ENCODE measurements at places on chromosomes 6 and 20.

- peak; percentile 75 for DNase-seq
These were observed 33.2 kb downstream of the NT5E start for GRCh38 chr6:85482905-85483700.

GRCh38 chr6:137677709-137678108, 183.5 kb upstream of the OLIG3 start:
- DNase-seq = no peak

DNA sequence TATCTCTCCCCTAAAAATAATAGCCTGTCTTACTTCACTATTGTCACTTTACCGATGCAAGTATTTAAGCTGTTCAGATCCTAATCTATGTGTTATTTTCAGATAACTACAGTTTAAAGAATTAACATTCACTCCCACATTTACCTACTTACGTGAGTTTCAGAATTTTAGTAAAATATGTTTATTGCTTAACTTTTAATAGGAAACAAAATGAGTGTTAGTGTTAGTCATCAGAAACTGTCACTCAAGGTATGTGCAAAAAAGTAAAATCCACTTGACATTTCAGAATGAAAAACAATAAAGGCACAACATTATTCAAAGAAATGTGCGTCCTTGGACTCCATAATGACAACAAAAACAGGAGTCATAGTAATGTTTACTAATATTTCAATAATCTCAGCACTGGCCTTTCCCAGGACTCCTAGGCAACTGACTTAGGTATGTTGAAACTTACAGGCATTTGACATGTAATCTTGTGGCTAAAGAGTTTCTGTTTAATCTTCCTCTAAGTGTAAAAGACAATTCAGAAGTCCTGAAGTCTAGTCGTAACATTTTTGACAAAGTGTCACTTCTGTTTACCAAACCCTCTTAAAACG, 4.5 kb downstream of the ATXN1 start:
- DNase-seq = no peak

GRCh38 chr20:52473186-52473585, 281.6 kb upstream of the ZFP64 start:
- no peak for DNase-seq

GRCh38 chr20:63898882-63899558, 4.1 kb downstream of the DNAJC5 start:
- no peak for DNase-seq

DNA sequence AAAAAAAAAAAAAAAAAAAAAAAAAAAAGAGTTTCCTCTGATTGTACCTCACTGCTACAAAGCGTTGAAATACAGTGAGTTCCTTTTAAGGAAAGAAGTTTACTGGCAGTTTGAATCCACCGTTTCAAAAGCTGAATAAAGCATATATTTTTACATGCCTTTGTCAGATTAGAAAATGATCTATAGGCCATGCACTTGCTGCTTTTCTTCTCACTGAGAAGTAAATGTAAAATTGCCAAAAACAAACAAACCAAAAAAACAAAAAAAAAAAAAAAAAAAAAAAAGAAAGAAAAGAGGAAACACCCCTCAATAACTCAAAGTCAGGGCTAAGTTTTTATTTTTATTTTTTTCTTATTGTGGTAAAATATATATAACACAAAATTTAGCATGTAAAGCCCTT, 81.9 kb downstream of the LYRM4 start:
- no peak for DNase-seq

DNA sequence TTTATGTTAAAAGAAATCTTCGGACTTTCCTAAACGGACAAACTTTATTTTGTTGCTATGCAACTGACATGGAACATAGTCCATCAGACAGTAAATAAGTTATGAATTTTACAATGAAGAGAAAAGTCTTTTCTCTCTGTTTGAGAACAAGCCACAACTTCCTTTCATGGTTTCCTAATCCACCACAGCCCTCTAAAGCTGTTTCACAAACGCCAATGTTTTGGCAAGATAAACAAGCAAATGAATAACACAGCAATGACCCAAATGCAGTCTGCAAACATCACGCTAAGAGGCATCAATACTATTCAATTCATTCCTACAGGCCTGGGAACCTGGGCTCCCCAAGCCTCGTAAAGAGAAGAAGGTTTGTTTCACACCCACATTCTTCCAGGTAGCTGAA, 60.4 kb downstream of the HAO1 start:
- DNase-seq = no peak

DNA sequence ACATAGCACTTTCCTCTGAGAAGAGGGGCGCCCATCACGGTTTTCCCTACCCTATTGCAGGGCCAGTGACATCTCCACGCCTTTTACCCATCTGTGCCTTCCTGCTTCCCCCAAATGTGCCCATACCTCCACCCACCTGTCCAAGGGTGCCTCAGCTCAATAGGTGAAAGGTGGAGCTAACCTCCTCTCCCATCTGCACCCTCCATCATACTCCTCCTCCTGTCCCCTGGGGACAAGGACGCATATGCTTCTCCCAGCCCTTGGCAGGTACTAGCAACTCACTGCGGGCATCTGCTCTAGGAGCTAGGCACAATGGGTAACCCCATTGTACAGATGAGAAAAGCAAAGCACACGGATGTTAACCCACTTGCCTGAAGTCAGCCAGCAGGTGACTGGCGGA, 62.8 kb downstream of the STK35 start:
- DNase-seq = no peak

GRCh38 chr20:4516876-4517275, 204.8 kb upstream of the PRND start:
- no peak for DNase-seq

GRCh38 chr6:117414770-117415169, 11.0 kb downstream of the ROS1 start:
- DNase-seq = no peak
